T-helper 22 cell (primary cell): ENCODE measurements at places on chromosomes 11 and 22.

DNA sequence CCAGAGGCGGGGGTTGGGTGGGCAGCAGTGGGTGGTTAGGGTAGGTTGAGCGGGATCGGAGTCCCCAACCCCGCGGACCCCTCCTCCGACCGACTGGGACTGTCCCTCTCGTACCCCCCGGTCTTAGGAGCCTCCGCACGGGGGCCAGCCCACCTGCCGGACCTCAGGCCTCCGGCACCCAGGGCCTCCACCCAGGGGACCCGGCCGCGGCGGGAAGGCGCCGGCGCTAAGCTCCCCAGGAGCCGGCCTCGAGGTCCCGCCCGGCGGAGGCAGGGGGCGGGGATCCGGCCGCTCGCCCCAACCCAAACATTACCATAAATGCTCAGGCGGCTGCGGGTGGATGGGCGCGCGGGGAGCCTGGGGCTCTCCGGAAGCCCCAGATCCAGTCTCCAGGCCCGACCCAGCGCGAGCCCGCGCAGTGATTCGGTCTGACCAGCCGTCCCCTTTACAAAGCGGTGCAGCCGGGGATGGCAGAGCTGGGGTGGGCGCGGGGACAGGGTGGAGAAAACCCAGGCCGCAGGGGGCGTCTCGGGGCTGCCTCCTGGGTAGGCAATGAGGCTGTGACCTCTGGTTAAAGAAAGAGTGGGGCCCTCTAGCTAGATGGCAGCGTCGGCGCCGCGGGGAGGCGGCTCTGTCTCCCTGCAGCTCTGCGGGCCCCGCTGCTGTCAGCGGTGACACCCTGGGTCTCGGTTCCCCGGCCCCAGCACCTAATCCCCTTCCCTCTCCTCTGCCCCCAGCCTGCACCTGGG is 4.0 kb upstream of the MCAM start:
- DNase-seq = peak; percentile 23

GRCh38 chr22:29830585-29830984 is 7.5 kb downstream of the ASCC2 start:
- no peak for DNase-seq

DNA sequence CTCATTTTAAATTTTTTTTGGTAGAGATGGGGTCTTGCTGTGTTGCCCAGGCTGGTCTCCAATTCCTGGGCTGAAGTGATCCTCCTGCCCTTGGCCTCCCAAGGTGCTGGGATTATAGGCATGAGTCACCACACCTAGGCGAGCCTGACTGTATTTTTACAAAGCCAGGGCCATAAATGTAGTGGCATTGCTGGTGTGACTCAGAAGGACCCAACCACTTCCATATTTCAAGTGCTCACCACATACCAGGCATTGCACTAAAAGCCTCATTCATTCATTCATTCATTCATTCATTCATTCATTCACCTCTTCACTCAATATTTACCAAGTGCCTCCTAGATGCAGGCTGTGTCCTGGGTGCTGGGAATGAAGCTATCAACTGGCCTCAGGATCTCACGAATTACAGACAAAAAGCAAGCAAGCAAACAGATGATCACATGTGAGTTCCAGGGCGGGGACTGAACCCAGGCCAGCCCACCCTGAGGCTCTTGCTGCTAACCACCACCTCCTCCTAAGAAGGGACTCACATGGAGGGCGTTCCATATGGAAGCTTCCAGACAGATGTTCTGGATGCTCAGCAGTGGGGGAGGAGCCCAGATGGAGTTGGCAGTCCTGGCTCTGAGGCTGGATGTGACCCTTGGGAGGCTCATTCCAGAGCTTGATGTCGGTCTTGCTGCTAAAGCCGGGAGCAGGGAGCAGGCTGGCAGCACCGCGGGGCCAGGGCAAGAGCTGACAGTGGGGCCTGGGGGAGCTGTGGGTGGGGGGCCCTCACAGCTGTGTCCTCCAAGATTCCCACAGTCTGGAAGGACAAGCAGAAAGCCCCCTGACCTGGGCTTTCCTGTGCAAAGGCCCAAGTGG is 158.8 kb downstream of the CTTN start:
- no peak for DNase-seq

DNA sequence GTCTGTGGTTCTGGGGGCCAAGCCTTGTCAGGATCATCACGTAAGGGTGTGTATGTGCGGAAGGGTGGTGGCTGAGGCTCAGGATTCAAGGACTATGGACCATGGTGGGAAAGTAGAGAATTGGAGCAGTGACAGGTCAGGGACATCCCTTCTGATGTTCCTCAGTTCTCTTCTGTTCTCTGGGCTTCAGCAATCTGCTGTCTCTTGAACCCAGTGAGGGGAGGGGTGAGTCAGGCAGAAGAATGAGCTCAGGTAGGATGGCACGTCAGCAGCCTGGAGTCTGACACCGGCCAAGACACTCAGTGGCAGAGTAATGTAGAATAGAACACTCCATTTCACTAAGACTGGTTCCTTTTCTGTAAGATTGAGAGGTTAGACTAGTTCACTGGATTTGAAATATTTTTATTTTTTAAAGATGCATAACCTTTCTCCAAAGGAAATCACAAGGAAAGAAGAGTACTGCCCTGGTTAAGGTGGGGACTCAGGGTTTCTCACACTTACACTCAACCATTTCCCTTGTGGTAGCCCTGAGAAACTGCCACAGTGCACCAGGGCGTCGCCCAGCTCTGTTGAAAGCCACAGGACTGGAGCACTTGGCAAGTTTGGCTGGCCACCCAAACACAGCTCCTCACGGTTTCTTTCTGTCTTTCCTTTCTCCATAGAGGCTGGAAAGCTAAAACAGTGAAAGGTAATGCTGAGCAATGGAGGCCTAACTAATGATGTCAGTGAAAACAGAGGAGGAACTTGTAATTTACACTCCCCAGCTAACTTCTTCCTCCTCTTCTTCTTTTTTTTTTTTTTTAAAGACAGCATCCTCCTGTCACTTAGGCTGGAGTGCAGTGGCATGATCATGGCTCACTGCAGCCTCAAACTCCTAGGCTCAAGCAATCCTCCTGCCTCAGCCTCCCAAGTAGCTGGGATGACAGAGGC is 23.1 kb upstream of the MICAL2 start:
- no peak for DNase-seq
